ENCODE measurements at places on chromosomes 2 and 18. TPM values are rescaled to one million over a fixed set of nuclear protein-coding genes. Genes with fewer than 3 reads are reported as not detected.

- no peaks in the 10 kb centered on the region for H3K36me3 ChIP-seq
- no peak for DNase-seq
- H3K4me1 ChIP-seq: no peaks in the 10 kb centered on the region
- H3K27me3 ChIP-seq: no peaks in the 10 kb centered on the region
- H3K27ac ChIP-seq: no peak overlapping the region
- no peak overlapping the region for H3K4me3 ChIP-seq
Measured at GRCh38 chr2:210548878-210549384, 7.5 kb upstream of the CPS1 start.

GRCh38 chr2:102296449-102296848 lies 14.9 kb upstream of the IL1RL1 start:
- H3K36me3 ChIP-seq: no peaks in the 10 kb centered on the region
- no peak for DNase-seq
- no peaks in the 10 kb centered on the region for H3K27me3 ChIP-seq
- no peaks in the 10 kb centered on the region for H3K4me1 ChIP-seq

Gene OXER1
- total RNA-seq: not detected

DNA sequence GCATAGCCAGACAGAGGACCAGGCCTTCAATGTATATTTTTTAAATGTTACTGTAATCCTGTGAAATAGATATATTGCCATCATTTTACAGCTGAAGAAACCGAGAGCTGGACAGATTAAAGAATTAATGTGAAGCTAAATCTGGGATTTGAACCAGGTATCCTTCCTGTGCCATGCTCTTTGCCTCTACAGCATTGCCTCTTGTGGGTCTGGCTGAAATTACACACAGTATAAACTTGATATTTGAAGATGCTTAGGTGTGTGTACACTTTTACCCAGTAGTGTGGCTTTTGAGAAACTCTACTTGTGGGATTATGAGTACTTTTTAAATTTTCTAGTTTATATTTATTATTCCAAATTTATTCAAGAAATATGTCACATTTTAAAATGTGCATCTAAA lies 264.5 kb downstream of the CNTNAP5 start:
- no peak overlapping the region for H3K4me3 ChIP-seq
- H3K27me3 ChIP-seq: no peaks in the 10 kb centered on the region
- no peak overlapping the region for H3K27ac ChIP-seq
- no peaks in the 10 kb centered on the region for H3K4me1 ChIP-seq

DNA sequence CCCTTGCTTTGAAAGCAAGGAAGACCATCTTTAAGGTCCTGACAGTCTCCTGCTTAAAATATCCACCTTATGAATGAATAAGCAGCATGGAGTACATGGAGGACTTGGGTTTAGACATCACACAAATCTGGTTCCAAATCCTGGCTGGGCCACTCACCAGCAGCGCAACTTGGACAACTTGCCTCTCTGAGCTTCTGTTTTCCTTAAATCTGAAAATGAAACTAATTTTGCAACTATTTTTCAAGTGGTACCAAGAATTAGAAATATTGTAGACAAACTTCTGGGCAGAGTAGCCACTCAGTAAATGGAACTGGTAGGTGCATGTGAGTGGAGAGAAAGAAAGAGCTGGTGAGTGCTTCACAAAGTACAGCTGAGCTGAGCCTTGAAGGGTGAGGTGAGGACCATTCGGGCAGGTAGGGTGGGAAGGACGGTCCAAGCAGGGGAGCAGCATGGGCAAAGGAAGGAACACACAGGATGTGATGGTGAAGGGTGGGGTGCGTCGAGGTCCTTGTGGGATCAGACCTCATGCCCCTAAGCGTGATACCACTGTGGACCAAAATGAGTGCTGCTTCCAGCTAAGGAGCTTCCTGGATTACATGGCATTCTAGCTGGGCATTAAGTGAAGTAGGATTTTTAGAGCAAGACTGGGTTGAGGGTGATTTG lies 14.4 kb upstream of the TET3 start:
- peak overlapping the region; percentile 36 for H3K4me3 ChIP-seq
- no peaks in the 10 kb centered on the region for H3K36me3 ChIP-seq
- no peak for DNase-seq
- H3K4me1 ChIP-seq: peaks cover 25% of the 10 kb centered on the region
- peak overlapping the region; percentile 62 for H3K27ac ChIP-seq

DNA sequence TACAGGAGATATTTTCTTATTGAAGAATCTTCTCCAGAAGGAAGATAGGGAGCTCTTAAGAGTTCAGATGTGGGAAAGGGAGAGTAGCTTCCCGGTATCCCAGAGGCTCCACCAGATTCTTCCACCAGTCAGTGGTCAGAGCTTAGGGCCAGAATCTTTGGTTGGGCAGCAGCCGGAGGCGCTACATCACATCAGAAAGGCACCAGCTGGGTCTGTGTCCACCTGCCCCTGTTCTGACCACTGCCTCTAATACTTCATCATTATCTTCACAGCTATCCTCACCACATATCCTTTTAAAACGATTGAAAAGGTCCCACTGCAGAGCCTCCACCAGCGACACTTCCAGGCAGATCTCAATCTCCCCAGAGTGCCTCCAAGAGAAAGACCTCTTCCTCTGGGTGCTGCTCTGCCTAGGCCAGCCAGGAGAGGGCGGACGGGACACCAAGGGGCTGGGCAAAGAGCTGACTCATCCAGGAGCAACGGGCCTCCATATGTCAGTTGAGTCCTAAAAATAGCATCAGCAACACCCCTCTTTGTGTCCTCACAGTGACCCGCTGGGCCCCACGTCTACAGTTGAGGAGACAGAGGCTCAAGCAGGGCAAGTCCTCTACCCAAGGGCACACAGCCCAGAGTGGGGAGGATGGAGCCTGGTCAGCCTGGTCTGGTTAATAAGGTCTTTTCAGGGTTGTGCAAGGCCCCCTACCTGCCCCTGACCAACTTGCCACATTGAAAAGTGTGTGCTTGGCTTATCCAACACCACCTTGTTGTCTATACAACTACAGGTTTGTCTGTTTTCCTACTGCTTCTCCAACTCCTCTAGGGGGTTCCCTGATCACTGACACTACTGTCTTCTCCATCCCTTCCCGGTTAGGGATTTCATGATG lies 81.2 kb downstream of the ADD2 start:
- no peak for DNase-seq
- no peaks in the 10 kb centered on the region for H3K27me3 ChIP-seq
- H3K36me3 ChIP-seq: no peaks in the 10 kb centered on the region
- H3K4me1 ChIP-seq: no peaks in the 10 kb centered on the region

Gene COLEC12
- 0.12 TPM for total RNA-seq

DNA sequence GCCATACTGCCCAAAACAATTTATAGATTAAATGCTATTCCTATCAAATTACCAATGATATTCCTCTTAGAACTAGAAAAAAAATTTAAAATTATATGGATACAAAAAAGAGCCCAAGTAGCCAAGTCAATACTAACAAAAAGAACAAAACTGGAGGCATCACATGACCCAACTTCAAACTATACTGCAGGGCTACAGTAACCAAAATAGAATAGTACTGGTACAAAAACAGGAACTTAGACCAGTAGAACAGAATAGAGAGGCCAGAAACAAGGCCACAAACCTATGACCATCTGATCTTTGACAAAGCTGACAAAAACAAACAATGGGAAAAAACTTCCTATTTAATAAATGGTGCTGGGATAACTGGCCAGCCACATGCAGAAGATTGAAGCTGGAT lies 86.1 kb upstream of the KYNU start:
- H3K4me1 ChIP-seq: no peaks in the 10 kb centered on the region
- H3K4me3 ChIP-seq: no peak overlapping the region
- no peak overlapping the region for H3K27ac ChIP-seq
- DNase-seq: no peak

Gene RUFY4
- 6.8 TPM for total RNA-seq

DNA sequence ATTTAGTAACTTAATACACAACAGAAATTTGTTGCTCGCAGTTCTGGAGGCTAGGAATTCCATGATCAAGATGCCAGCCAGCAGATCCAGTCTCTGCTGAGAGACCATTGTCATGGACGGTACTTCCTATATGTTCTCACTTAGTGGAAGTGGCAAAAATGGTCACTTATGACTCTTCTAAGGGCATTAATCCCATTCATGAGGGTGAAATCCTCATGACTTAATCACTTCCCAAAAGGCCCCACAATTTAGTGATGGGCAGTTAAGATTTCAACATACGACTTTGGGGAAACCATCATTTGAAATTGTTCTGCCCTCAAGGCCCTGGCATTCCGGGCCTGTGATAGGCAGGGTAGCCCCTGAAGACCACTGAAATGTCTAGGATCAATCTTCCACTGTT lies 23.0 kb downstream of the BZW1 start:
- no peak overlapping the region for H3K4me3 ChIP-seq
- no peaks in the 10 kb centered on the region for H3K27me3 ChIP-seq
- H3K27ac ChIP-seq: no peak overlapping the region
- no peaks in the 10 kb centered on the region for H3K36me3 ChIP-seq
- DNase-seq: no peak

- H3K27me3 ChIP-seq: no peaks in the 10 kb centered on the region
- no peak for DNase-seq
- no peak overlapping the region for H3K27ac ChIP-seq
- no peak overlapping the region for H3K4me3 ChIP-seq
- no peaks in the 10 kb centered on the region for H3K36me3 ChIP-seq
Measured at GRCh38 chr18:75472906-75473305, 45.4 kb upstream of the SMIM21 start.

- no peaks in the 10 kb centered on the region for H3K36me3 ChIP-seq
- H3K27me3 ChIP-seq: no peaks in the 10 kb centered on the region
- no peak overlapping the region for H3K4me3 ChIP-seq
- no peaks in the 10 kb centered on the region for H3K4me1 ChIP-seq
Measured at GRCh38 chr2:120637847-120638246, 97.8 kb upstream of the GLI2 start.

Gene C1QL2
- not detected for total RNA-seq

DNA sequence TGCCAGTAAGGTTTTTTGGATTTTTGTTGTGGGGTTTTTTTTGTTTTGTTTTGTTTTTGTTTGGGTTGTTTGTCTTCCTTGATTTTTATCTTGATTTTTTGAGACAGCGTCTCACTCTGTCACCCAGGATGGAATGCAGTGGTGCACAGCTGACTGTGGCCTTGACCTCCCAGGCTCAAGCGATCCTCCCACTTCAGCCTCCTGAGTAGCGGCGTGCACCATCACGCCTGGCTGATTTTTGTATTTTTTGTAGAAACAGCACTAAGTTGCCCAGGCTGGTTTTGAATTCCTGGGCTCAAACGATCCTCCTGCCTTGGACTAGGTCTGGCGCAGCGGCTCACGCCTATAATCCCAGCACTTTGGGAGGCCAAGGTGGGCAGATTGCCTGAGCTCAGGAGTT lies 16.4 kb downstream of the MPPE1 start:
- no peaks in the 10 kb centered on the region for H3K4me1 ChIP-seq
- peaks cover 11% of the 10 kb centered on the region for H3K36me3 ChIP-seq
- no peak overlapping the region for H3K27ac ChIP-seq
- DNase-seq: no peak
- H3K27me3 ChIP-seq: no peaks in the 10 kb centered on the region
- H3K4me3 ChIP-seq: no peak overlapping the region

GRCh38 chr2:25806941-25807340 lies 71.3 kb downstream of the ASXL2 start:
- H3K27ac ChIP-seq: no peak overlapping the region
- H3K4me3 ChIP-seq: no peak overlapping the region
- H3K27me3 ChIP-seq: no peaks in the 10 kb centered on the region

DNA sequence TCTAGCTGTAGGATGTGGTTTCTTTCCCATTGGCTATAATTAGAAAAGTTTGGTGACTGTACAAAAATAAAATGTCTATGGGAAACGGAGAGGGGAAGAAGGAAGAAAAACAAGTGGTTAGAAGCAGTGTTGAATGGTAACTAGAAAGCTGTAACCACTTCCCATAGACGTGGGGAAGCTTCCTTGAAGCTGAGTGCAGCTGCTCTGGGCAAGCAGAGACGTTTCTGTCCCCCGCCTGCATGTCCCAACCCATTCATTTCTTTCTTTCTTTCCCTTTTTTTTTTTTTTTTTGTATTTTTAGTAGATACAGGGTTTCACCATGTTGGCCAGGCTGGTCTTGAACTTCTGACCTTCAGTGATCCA lies 367.8 kb upstream of the HS6ST1 start:
- no peak overlapping the region for H3K27ac ChIP-seq

DNA sequence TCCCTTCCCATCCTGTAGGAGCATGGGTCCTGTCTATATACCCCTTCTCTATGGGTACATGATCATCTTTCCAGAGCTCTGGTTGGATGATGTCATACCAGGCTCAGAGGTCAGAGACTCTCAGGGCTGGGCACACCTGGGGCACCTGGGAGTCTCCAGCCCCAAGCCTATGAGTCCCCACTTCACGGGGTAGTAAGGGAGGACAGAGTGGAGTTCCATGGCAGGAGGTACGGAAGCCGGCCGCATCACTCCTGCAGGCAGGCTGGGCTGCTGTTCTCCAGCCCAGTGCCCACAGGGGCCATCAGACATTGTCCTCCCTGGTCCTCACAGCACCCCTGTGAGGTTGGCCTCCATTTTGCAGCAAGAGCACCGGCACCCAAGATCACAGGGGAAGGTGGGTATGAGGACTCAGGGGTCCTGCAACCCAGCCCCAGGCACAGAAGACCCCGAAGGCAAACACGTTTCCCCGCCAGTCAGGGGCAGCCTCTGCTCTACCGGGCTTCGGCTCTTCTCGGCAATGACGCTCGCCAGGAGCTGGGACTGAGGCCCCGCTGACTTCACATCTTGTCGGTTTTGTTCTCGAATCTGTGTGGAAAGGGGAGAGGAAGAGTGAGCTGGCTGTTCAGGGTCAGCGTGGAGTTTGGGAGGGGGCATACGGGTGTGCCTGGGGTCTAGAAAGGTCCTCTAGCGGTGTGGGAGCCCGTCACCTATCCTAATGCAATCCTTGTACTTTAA lies 91.5 kb downstream of the ADD2 start:
- H3K4me1 ChIP-seq: no peaks in the 10 kb centered on the region
- no peak overlapping the region for H3K27ac ChIP-seq

- no peaks in the 10 kb centered on the region for H3K36me3 ChIP-seq
- no peak overlapping the region for H3K4me3 ChIP-seq
- no peak for DNase-seq
- no peak overlapping the region for H3K27ac ChIP-seq
- no peaks in the 10 kb centered on the region for H3K4me1 ChIP-seq
- no peaks in the 10 kb centered on the region for H3K27me3 ChIP-seq
Measured at GRCh38 chr2:17104454-17104853, 413.8 kb downstream of the RAD51AP2 start.

Gene RGPD8
- total RNA-seq: 28.0 TPM

DNA sequence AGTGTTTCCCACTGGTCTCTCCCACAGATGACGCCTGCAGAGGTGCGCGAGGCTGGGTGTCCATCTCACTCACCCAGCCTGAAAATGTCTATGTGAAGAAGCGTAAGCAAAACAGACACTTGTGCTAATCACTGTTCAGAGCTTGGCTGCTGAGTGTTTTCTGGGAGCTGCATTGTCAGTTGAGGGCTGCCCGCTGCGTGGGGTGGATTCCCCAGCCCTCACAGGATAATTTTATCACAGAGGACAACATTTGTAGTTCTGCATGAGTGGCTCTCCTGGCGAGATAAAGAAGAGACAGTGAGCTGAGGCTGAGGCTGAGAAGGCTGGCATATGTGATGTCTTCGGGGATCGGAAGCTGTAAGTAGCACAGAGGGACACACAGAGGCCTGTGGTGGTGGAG lies 16.2 kb upstream of the CAPN13 start:
- no peaks in the 10 kb centered on the region for H3K4me1 ChIP-seq
- no peaks in the 10 kb centered on the region for H3K27me3 ChIP-seq
- H3K27ac ChIP-seq: no peak overlapping the region
- no peak overlapping the region for H3K4me3 ChIP-seq
- no peak for DNase-seq

Gene RAB31
- 1.1 TPM for total RNA-seq

Gene REG3G
- not detected for total RNA-seq

Gene VWA3B
- total RNA-seq: not detected
